Spleen (tissue), 13 donors: ENCODE measurements at places on chromosomes 6 and 20. TPM values are rescaled to one million over a fixed set of nuclear protein-coding genes. Genes with fewer than 3 reads are reported as not detected.

Gene VWA7
- 0.11 TPM for polyA plus RNA-seq

Gene POPDC3
- polyA plus RNA-seq = 0.24 TPM

Gene SLC17A1
- polyA plus RNA-seq = not detected

Gene LHFPL5
- not detected for polyA plus RNA-seq

Gene CGA
- polyA plus RNA-seq = not detected

Gene GUCA1A
- polyA plus RNA-seq = not detected

Gene PSMB9
- 204 TPM for polyA plus RNA-seq
